ENCODE measurements at places on chromosomes 5 and 9.
A peak's percentile ranks its signal among the peaks of the same experiment; 100 is the strongest.

- DNase-seq = no peak
Observed at GRCh38 chr5:59553992-59554391, 339.5 kb downstream of the PDE4D start.

DNA sequence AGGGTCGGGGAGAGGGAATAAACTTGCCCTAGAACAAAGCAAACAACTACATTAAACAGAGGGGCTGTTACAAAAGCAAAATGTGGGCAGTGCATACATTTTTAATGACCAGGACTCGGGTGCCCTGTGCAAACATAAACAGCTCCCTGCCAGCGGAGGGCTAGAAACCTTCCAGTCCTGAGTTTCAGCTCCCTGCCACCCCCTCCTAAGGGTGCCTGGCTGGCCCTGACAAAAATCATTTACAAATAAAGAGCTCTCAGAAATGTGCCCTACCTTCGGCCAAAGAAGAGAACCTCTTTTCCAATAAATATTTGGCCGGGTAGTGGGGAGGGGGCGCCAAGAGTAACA is 29.5 kb downstream of the FOXD1 start:
- no peak for DNase-seq

DNA sequence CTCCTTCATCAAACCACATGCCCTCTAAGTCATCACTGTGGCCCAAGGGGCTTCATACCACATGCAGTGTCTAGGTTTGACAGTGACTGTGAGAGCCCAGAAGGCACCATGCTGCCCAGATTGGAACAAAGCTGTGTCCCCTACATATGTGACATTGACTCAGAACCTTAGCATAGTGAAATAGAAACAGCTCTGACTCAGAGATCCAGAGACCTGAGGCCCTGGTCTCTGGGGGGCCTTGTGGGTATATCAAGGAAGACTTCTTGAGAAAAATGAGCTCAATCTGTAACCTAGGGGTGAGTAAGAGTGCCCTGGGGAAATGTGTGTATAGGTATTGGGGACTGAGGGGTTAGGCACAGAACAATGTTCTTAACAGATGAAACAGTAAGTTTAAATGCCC is 7.1 kb upstream of the ENTREP1 start:
- DNase-seq = no peak

DNA sequence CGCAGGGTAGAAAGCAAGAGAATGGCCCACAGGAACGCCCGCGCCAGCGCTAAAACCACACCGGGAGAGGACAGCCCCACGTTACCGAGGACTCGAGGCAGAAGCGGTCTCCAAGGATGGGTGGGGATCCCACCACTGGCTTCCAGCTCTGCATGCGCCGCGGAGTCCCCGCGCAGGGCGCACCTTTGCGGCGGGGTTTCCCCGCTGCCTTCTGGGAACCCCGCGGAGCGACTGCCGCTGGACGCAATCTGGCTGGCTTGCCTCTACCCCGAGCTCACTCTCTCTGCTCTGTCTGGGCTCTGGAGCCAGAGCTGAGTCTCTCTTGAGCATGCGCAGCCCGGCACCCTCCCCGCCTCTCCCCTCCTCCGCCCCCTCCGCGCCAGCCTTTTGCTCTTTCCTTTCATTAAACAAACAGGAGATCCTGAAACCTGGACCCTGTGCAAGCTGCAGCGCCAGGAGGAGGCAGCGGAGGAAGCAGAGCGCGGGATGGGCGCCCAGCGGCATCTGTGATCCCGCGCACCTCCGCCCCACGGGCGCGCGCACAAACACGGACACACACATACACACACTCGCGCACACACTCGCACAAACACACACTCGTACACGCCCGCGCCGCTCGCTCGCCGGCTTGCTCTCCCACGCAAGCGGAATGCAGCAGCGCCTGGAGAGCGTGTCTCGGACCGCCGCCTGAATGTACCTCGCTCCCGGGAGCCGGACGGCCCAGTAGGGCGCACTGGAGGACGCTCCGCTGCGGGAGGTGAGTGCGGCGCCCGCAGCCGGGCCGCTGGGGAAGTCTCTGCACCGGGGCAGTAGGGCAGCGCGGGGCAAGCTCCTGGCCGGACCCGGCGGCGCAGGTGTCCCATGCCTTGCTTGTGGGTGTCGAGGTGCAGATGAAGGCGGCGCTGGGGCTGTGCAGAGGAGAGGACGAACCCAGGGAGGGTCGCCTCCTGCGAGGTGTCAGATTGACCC is at the start of gene PLPPR1:
Gene PLPPR1, plus strand, starts transcription at position 382 of the 969 bp plus-strand sequence.
- peak; percentile 94 for DNase-seq

DNA sequence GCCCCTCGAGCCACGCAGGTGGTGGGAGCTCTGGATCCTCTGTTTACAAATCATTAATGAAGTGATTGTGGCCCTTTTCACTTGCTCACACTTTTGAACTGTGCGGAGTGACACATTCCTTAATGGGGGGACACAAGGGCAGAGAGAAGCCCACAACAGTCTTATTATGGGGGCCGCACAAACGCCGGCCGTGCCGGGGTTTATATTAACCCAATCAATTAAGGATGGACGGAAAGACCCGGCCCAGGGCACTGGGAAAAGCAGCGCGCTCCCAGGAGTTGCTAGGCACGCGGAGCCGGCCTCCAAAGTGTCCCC is 634.8 kb downstream of the IRX1 start:
- no peak for DNase-seq

DNA sequence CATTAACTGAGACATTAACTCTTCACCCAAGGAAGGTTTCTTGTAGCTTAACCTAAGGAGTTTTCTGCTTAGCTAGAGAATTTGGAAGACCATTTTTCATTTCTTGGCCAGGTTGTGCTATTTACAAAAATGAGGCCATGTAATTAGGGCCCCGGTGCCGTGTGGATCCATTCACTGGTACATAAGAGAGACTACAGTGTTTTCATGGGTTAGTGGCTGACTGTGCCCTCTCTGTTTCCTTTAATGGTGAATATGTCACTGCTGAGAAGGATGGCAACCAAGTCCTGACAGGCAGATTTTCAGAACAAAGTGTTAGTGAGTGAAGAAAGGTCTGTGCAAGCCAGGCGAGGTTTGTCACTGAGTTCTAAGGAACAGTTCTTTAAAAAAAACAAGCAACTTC is 15.4 kb downstream of the MEGF10 start:
- DNase-seq = peak; percentile 18

DNA sequence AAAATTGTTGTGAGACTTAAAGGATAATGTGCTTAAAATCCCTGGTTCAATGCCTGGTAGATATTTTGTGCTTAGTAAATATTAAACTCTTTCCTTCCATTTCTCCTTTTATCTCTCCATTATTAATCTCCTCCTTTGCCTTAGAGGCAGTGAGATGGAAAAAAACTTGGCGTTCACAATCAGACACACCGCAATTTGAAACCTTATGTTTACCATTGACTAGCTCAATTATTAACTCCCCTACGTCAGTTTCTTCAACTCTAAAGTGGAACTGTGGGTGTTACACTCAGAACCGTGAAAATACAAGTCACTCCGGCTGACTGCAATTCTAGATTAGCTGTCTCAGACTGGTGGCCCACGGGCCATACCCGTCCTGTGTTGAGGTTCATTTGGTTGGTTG is 327.2 kb downstream of the DEPDC1B start:
- no peak for DNase-seq

GRCh38 chr9:135883410-135884089 is 23.8 kb downstream of the CAMSAP1 start:
- peak; percentile 18 for DNase-seq

- peak; percentile 39 for DNase-seq
Observed at GRCh38 chr5:89246864-89247263, 363.9 kb upstream of the MEF2C start.

DNA sequence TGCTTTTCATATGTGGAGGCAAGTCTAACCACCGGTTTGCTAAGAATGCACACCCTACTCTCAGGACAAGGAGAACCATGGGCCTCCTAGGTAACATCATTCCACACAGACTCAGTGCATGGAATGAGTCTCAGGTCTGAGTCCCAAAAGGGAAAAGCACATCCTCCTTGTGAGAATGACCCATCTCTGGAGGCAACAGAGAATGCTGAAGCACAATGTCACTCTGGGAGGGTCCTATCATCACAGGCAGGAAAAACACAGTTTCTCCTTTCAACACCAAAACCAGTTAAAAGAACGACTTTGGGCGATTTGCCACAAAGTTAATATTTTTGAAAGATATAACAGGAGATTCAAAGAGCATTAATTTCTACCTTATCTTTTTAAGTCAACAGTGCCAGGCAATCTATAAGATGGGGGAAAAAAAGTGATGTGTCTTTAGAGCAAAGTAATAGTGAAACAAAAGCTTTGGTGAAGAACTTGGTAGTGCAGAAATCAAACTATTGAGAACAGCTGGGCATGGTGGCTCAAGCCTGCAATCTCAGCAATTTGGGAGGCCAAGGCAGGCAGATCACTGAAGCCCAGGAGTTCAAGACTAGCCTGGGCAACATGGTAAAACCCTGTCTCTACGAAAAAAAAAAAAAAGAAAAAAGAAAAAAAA is 97.3 kb downstream of the OXCT1 start:
- DNase-seq = peak; percentile 5

- DNase-seq = peak; percentile 67
Observed at GRCh38 chr9:113309204-113309813, 6.1 kb upstream of the RNF183 start.

DNA sequence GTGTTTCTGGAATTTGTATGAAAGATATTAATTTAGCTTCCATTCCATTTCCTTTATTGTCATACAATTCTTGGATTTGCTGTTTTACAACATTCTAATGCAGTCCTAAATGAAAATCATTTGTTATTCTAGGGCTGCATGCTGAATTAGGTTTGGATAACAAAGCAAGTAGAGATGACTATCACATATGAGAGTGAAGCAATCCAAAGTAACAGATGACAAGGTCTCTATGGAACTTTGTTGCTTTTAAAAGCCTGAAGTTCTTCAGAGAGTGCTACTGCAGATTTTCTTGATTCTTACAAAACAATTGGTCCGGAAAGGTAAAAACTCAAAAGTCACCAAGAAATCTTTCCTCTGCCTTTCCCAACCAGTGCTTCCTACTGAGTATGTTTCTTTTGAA is 56.9 kb upstream of the VCAN start:
- no peak for DNase-seq

GRCh38 chr5:102018690-102019089 is 277.4 kb downstream of the SLCO4C1 start:
- DNase-seq = peak; percentile 59

DNA sequence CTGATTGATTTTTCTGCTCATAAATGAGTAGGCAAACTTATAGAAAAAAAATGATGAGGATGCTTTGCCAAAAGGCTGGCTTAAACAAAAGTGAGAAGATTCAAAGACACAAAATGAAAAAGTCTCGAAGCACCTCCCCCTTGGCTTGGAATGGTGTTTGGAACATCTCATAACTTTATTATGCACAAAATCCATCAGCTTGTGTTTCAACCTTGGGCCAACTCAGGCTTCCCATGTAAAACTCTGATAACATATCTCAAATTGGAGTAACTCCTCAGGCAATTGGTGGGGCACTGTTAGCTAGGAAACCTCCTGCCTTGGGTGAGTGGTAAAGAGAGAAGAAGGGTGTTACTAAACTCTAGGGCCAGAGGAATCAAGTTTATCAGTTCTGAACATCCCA is 176.3 kb downstream of the KIAA0825 start:
- DNase-seq = no peak

Measured in NCI-H69 (cell line).